ENCODE measurements at places on chromosomes 13 and 19.

DNA sequence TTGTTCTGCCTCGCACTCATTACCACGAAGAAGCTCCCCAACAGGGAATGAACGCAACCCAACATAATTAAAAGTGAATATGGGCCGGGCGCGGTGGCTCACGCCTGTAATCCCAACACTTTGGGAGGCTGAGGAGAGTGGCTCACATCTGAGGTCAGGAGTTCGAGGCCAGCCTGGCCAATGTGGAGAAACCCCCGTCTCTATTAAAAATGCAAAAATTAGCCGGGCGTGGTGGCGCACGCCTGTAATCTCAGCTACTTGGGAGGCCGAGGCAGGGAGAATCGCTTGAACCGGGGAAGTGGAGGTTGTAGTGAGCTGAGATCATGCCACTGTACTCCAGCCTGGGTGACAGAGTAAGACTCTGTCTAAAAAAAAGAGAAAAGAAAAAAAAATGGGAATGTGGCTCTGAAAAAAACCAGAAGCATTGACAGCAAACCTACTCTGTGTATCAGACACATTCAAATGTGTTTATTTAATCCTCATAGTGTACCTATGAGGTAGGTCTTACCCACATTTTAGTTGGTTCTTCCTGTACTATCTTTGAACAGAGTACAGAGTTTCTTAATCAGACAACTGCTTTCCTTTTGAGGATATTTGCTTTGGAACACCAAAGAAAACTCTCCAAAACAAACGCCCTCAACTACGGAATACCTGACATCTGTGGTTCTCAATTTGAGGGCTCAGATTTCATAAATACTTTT is 70.0 kb downstream of the NUFIP1 start:
- DNase-seq: no peak

- DNase-seq: no peak
Measured at GRCh38 chr13:57624565-57625435, 6.7 kb upstream of the PCDH17 start.

DNA sequence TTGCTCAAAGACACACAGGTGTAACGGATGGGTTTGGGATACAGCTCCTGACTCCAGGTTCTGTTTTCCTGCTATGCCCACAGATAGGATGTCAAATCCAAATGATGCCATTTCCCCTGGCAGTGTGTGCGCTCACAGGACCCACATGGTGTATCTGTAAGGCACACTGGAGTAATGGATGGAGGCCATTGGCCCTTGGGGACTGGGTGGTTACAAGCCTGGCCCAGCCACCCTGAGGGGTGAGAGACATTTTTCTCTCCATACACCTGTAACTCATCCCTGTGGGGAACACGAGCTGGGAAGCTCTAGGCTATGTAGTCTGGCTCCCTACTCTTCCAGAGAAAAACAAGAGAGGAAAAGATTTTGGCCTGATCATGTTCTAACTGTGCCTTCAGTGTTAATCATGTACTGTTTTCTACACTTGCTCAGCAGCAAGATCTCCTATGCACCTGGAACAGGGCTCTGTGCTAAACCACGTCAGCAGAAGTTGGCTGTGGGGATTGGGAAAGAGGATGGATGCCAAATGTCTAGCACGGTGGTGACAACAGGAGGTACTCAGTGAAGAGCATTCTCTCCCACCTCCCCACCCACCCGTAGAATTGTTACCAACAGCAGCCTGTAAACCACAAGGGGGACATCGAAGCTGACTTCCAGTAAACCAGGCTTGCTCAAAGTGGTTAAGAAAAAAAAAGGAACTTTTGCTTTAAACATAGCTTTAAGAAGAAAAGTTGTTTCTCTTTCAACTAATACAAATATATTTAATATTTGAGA is 237.0 kb downstream of the LACC1 start:
- DNase-seq: no peak

- no peak for DNase-seq
Measured at GRCh38 chr19:30208436-30209060, 163.6 kb upstream of the ZNF536 start.

GRCh38 chr13:43785650-43786471 is 911 bp downstream of the ENOX1 start:
- peak; percentile 31 for DNase-seq

- no peak for DNase-seq
Measured at GRCh38 chr13:37412241-37412921, 186.2 kb downstream of the POSTN start.

GRCh38 chr19:23906835-23907234 is 7.9 kb upstream of the ZNF726 start:
- DNase-seq: no peak

GRCh38 chr19:20276011-20276731 is 109.2 kb downstream of the ZNF486 start:
- DNase-seq: no peak
